ENCODE measurements at places on chromosomes 3 and 15.

- no peak for DNase-seq
Observed at GRCh38 chr3:13294442-13295351, 125.4 kb downstream of the NUP210 start.

DNA sequence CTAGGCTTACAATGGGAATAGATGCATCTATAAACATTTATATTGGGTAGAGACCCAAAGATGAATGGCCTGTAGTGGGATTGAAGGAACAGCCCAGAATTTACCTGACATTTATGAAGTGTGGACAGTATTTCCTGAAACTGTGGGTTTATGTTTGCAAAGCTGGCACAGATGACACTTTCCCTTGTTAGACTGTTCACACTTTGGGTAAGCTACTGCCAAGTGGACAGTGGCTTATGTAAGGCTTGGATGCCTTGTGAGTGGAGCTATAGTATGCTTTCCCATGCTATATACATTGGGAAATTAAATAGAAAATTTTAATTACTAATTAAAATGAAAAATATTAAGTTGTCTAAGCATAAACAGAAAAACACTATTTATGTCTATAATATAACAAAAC is 48.5 kb downstream of the STARD9 start:
- DNase-seq = no peak

DNA sequence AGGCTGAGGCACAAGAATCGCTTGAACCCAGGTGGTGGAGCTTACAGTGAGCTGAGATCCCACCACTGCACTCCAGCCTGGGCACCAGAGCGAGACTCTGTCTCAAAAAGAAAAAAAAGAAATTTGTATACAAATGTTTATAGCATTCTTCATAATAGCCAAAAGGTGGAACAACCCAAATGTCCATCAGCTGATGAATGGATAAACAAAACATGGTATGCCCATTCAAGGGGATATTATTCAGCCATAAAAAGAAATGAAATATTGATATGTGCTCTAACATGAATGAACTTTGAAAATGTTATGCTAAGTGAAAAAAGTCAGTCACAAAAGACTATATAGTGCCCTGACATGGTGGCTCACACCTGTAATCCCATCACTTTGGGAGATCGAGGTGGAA is 11.4 kb downstream of the LHFPL4 start:
- no peak for DNase-seq

DNA sequence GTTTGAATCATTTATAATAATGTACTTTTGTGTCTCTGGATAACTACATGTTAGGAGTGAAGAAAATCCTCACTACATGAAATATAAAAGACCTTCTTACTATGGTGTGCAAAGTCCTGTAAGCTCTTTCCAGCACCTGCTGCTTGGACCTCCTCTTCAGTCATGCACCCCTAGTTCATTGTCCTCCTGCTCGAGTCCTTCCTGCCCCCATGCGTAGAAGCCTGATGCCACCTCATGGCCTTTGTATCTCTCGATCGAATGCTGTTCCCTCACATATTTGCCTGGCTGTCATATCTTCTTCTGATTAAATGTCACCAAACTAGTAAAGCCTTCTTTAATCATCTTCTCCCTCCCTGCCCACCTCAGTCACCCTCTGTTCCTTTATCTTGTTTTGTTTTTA is 49.9 kb upstream of the SUCLG2 start:
- no peak for DNase-seq

DNA sequence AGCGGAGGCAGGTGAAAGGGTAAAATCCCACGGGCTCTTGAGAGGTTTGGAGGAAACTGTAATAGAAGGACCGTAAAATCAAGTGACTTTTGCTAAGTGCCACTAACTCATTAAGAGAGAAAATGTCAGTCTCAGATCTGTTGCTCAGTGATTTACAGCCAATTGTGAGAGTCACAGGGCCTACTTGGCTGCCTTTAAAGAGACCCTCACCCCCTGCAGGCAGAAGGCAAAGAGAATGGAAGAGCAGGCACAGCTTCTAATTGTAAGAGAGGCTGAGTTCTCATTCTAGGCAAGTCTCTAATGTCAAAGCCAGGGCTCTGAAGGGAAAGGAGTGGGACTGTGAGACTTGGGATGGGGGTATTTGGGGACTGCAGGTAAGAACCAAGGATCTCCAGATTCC is 9.3 kb upstream of the SYNM start:
- DNase-seq = no peak

GRCh38 chr3:150681057-150681456 is 22.7 kb downstream of the ERICH6 start:
- no peak for DNase-seq

- DNase-seq = no peak
Observed at GRCh38 chr15:62835351-62835750, 207.2 kb upstream of the TPM1 start.

DNA sequence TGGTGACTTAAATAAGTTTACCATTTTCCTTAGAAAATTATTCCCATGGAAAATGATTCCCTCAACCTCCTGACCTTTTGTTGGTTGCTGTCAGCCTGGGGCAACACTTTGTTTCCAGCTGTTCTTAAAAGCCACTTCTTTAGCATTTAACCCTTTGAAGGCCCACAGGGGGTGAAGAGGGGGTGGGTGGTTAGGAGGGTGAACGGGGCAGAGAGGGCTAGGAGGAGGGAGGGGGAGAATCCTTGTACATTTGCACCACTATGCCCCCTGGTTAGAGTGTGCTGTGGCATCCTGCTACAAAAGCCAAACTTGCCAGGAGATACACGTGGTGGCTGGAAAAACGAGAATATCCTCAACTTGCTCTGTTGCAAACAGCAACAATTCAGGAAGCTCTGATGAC is 273.2 kb upstream of the RGMA start:
- no peak for DNase-seq

DNA sequence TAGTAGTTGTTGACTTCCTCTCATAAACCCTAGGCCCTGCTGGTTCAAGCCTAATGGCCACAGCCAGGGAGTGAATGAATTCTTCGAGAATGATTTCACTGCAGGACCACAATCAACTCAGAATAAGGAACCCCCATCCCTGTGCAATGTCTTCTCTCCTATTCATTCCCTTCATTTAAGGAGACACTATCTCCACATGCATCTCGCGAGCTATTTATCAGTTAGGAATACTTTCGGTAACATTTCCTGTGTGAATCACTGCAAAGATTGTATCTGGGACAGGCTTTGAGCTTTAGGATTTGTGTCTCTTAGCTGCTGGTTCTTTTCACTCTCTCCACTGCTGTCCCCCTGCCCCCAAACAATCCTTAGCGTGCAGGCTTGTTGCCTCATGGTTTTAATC is 94.4 kb downstream of the MYLK start:
- DNase-seq = no peak

DNA sequence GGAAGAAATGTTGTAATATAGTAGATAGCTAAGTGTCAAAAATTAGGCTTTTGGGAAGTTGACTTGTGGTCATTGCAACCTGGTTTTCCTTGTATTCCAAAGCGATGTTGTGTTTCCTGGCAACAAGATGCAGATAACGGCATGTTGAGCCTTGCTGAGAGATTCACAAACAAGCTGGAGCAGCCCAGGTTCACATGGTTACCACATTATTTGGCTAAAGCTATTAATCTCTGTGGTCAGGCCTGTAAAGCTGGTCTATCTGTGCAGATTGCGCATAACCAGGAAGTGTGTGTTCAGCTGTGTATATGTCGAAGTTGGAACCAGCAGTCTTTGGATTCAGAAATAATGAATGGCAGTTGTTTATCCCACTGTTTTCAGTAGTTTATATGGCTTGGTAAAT is 6.6 kb downstream of the TIPARP start:
- DNase-seq = no peak

GRCh38 chr3:80701349-80701748 is 933.6 kb upstream of the ROBO1 start:
- DNase-seq = no peak

GRCh38 chr3:170614214-170614966 is 28.5 kb upstream of the SLC7A14 start:
- DNase-seq = no peak

DNA sequence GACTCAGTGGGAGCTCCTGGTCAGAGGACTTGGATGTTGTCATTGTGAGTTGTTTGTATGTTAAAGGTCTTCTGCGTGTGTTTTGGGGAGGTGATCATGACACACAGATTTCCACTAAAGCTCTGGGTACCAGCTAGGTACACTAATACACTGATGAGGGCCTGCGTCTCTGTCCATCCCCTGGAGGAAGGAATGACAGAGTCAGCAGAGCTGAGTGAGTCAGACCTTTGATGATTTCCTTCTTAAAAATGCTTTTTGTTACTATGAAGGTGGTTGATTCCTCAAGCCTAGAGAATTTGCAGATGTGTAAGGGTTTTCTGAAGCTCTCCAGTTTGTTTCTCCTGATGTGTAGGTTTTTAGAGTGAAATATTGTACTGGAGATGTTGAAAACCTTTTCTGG is 424.1 kb upstream of the TPM1 start:
- no peak for DNase-seq

- no peak for DNase-seq
Observed at GRCh38 chr3:49570028-49570654, 15.9 kb downstream of the BSN start.

DNA sequence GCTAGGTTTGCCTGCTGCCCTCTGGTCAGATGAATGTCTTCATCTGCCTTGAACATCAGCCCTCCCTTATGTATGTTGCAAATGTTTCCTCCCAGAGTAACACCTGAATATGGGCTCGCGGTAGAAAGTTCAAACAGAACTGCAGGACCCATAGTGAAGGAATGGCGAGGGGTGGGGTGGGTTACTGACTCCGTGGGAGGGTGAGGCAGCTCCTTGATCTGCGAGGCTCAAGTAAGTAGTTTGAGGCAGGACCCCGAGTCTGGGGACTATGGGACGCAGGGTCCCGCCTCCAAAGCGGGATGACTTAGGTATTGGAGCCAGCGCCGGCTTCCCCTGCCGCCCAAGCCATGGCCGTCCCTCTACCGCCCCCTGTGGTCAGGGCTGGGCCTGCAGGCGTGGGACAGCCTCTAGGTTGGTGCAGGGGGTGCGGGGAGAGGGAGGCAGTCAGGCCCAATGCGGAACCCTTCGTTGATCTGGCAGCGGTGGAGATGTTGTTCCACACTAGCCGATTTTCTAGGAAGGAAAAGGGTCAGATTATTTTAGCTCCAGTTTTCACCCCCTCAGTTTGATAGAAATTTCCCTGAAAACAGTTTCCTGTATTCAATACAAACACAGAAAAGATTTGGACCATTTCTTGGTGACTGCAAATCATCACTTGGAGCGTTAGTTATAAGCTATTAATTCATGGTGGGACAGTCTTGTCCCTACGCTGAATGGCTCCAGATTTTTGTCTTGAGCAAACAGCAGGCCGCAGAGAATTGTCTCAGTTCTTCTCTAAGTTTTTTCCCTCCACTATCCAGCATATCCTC is 72.3 kb downstream of the CORO2B start:
- DNase-seq = no peak

GRCh38 chr15:50183112-50183794 is 1.3 kb downstream of the SLC27A2 start:
- no peak for DNase-seq

DNA sequence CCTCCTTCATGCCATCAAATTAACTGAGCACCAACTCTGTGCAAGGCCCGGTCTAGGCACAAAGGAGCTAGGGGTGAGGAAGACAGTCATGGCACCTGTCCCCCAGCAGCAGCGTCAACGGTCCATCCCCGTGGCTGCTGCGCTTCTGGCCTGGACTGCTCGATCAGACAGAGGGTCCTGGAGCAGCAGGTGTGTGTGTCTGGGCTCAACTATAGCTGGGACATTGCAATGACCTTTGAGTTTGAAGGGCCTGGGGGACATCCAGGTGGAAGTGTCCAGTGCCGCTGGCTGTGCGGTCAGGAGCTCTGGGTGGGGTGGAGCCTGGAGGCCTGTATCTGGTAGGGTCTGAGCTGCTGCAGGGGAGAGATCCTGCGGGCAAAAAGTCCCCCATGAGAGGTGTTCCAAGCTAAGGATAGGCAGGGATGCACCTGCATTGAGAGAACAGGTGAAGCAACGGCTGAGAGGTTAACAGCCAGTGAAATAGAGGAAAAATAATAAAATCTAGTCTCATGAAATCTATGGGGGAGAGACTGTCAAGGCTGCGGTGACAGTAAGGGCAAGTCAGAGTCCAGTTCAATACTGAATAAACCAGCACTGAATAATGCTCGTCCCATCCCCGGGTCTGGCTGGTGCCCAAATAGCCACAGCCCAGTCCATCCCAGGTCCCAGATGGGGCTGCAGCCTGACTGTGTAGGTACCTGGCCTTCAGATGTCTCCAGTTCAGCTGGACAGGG is 25.4 kb upstream of the SLC41A3 start:
- DNase-seq = no peak

DNA sequence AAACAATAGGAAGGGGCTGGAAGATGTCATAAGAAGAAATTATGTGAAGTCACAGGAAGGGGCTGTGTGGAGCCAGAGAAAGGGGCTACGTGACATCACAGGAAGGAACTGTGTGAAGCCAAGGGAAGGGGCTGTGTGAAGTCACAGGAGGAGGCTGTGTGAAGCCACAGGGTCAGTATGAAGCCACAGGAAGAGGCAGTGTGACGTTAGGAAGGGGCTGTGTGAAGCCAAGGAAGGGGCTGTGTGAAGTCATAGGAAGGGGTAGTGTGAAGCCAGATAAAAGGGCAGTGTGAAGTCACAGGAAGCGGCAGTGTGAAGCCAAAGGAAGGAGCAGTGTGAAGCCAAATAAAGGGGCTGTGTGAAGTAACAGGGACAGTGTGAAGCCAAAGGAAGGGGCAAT is 32.5 kb downstream of the GASK1A start:
- no peak for DNase-seq

DNA sequence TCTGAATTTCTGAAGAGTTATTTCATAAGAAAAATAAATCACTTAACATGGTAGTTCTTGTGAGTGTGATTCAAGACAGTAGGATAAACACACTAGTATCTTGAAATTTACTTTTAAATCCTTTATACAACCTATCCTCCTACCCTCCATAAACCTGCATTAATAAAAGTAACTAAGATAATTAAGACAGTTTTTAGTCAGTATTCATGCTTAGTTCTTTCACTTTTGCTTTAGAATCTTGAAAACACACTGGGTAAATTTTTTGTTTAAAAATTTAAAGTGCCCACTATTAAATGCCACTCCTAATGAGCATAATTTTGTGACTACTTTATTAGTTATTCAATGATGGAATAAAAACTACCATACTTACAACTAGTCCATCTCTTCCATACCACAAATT is 28.8 kb downstream of the GOLIM4 start:
- DNase-seq = no peak

DNA sequence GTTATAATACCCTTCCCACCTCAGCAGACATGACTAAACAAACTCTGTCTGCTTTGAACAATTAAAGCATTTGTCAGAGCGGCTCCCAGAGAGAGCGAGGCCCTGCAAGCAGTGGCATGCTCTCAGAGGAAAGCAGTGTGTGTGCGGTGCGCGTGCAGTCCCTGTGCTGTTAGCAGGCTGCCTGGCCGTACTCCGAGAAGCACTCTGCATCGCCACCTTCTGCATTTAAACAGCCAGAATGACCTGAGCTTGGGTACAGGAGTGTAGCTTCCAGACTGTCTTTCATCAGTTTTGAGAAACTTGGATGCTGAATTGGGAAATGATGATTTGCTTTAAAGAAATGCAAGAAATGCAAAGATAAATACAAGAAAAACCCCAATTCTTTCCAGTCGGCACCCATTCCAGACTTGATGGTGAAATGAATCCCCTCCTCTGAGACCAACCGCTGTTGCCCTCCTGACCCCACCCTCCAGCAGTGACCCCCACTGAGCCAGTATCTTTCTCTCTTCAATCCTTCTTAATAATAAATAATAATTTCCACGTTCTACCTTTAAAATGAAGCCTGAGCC is 113.5 kb downstream of the VGLL4 start:
- DNase-seq = no peak
